ENCODE measurements at places on chromosomes 5 and 9. TPM values are rescaled to one million over a fixed set of nuclear protein-coding genes. Genes with fewer than 3 reads are reported as not detected.

SLF1 gene
- 1.0 TPM for total RNA-seq

DIRAS2 gene
- not detected for total RNA-seq

CDH6 gene
- total RNA-seq = 1.8 TPM

GBGT1 gene
- total RNA-seq = 3.6 TPM

C1QTNF3 gene
- total RNA-seq = 1.00 TPM

HTR4 gene
- not detected for total RNA-seq

ASPN gene
- 2.3 TPM for total RNA-seq

MCC gene
- total RNA-seq = 10.0 TPM

GRM6 gene
- total RNA-seq = not detected

XPA gene
- total RNA-seq = 14.8 TPM

PCDHA1 gene
- total RNA-seq = not detected

GPRIN1 gene
- total RNA-seq = 0.35 TPM

SARDH gene
- 0.67 TPM for total RNA-seq

TMEM174 gene
- not detected for total RNA-seq

SV2C gene
- total RNA-seq = not detected

LMBRD2 gene
- 23.7 TPM for total RNA-seq

RPP25L gene
- 71.7 TPM for total RNA-seq

TMEM161B gene
- total RNA-seq = 5.8 TPM

IL33 gene
- 3.1 TPM for total RNA-seq

PCDH12 gene
- total RNA-seq = 13.6 TPM

PCDHA6 gene
- total RNA-seq = not detected

TLR4 gene
- 10.3 TPM for total RNA-seq

DENND1A gene
- total RNA-seq = 14.1 TPM

CCT5 gene
- total RNA-seq = 329 TPM

ISL1 gene
- total RNA-seq = not detected

SPINK4 gene
- not detected for total RNA-seq

PPIC gene
- 20.5 TPM for total RNA-seq

PTPDC1 gene
- total RNA-seq = 9.4 TPM

ZBED3 gene
- total RNA-seq = 1.0 TPM

OTULINL gene
- 1.8 TPM for total RNA-seq

CREBRF gene
- total RNA-seq = 35.0 TPM

TJP2 gene
- 13.2 TPM for total RNA-seq

IFNA21 gene
- total RNA-seq = not detected

C5orf58 gene
- not detected for total RNA-seq

GMCL2 gene
- total RNA-seq = not detected

G3BP1 gene
- 108 TPM for total RNA-seq

SPINK7 gene
- total RNA-seq = not detected

RLN1 gene
- not detected for total RNA-seq

ZNF484 gene
- 4.4 TPM for total RNA-seq

RASGRF2 gene
- total RNA-seq = 5.7 TPM

EGR1 gene
- total RNA-seq = 4.6 TPM

IFNA5 gene
- not detected for total RNA-seq

SLC6A19 gene
- total RNA-seq = not detected

BAG1 gene
- total RNA-seq = 155 TPM

PALM2AKAP2 gene
- 1.4 TPM for total RNA-seq

RALGDS gene
- 47.0 TPM for total RNA-seq

Measured in gastrocnemius medialis (tissue), 4 donors.